ENCODE measurements at places on chromosomes 12 and 14.

GRCh38 chr12:5034603-5035002 is 9.1 kb upstream of the KCNA5 start:
- no peak for DNase-seq

DNA sequence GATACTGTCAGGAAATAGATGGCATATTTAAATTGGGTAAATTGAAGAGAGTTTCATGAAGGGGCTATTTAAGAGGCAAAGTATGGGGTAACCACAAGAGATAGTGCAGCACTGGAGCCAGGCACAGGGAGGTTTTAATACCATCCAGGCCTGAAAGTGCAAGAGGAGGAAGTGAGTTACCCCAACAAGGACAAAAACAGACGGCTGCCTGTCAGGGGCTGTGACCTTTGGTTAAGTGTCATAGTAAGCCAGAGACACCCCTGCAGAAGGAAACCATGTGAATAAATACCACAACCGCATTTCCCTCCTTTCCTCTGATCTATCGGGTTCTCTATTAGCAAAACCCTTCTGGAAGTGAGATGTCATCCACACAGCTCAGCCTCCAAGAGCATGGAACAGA is 122.0 kb upstream of the DHRS4 start:
- peak; percentile 29 for DNase-seq

GRCh38 chr12:81863406-81863805 is 104.3 kb upstream of the PPFIA2 start:
- no peak for DNase-seq

- no peak for DNase-seq
These were observed 52.2 kb downstream of the ST8SIA1 start for GRCh38 chr12:22282283-22282682.

GRCh38 chr14:24816011-24816928 is 182.3 kb upstream of the GZMB start:
- DNase-seq: no peak

- DNase-seq: no peak
These were observed 174.5 kb downstream of the KTN1 start for GRCh38 chr14:55754471-55754870.

GRCh38 chr12:31954925-31955858 is 4.0 kb upstream of the RESF1 start:
- no peak for DNase-seq

GRCh38 chr14:82725213-82725612 is 1191.6 kb upstream of the SEL1L start:
- no peak for DNase-seq

- no peak for DNase-seq
These were observed 106.6 kb downstream of the BRMS1L start for GRCh38 chr14:35932659-35933159.

DNA sequence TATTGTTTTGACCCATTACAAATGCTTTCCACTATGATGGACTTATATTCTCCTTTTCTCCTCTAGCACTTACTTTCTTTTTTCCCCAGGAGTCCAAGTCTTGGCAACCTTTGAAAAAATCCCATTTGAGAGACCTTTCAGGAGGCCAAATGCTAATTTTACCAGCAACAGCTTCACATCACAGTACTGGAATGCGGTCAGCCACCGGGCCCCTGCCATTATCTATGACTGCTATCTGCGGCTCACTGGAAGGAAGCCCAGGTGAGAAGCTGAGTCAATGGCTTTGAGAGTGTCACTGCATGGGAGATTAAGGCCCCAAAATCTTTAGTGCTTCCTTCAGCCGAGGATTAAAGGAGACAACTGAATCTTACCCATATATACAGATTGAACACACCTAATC is 64.2 kb downstream of the ERGIC2 start:
- DNase-seq: no peak

- DNase-seq: no peak
These were observed 64.1 kb downstream of the PPM1A start for GRCh38 chr14:60313093-60313492.

GRCh38 chr14:76537906-76538647 is 162.1 kb downstream of the ESRRB start:
- DNase-seq: no peak

- no peak for DNase-seq
These were observed 78.8 kb downstream of the SEC23A start for GRCh38 chr14:39023939-39024871.

- no peak for DNase-seq
These were observed 36.9 kb downstream of the SLC15A4 start for GRCh38 chr12:128786741-128787391.

DNA sequence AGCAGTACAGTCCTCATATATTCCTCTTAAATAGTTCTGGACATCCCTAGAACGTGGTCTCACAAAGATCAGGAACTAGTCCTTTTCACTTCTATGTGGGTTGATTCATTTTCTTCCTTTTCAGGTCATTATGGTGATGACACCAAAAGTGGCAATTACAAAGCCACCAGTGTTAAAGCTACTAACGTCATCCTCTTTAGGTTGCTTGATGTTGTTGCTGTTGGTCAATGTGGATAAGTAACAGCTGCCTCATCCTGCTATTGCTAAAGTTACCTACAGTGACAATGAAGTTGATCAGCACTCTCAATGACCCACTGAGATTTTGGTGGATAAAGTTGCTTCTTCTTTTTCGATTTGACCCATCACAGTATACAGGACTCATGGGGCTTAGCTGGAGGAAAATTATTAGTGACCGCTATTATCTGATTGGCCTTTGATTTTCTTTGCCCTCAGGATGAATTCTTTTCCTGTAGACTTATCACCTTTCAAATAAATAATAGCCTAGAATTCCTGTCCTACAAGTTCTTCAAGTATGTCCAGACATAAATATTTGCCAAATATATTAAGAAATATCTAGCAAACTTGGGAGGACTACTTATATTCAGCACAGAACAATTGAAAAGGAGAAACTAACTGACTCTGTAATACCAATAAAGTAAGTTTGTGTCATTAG is 54.0 kb upstream of the ATP2B1 start:
- no peak for DNase-seq

DNA sequence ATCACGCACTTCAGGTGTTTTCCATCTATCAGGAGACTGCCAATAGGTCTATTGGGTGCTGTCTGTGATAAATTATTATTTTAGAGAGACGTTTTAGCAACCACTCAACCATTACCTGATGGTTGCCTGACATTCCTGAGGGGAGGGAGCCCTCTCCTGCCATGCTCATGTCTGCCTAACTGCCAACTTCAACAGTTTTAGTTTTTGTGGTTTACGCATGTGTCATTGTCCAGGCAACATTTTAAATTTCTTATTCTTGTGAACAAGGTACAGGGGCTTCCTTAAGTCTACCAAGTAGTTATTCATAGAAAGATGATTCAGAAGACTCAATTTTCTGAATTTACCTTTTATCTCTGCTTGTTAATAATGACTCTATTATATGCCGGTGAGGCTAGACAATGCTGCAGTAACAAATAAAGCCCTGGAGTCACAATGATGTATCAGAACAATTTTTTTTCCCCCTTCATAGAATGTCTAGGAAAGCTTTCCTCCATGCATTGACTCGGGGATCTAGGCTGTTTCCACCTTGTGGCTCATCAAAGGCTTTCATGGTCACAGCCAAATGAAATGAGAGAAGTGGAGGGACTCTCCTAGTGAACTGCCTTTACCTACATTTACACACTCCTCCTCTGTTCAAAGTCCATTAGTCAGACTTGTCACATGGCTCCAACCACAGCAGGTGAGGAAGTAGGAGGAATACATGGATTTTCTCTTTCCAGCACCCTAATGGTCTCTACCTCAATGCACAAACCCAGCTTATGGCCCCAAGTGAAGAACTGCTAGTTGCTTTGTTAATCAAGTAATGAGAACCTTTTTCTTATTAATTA is 225.8 kb downstream of the CRADD start:
- no peak for DNase-seq

DNA sequence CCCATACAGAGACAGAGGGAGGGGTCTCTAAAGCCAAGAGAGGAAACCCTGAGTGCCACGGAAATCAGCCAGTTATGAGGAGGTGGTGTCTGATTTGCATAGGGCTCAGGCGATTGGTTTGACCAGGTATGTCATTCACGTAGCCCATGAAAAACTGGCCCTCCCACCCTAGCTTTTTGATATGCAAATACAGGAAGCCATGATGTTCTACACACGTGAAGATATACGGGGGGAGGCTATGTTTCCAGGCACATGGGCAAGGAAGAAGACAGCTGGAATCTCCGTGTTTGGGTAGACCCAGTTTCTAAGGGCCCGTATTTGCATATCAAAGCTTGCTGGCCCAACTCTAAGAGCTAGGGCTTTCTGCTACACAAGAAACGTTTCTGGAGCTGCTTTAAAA is 717.8 kb upstream of the SEL1L start:
- DNase-seq: no peak

DNA sequence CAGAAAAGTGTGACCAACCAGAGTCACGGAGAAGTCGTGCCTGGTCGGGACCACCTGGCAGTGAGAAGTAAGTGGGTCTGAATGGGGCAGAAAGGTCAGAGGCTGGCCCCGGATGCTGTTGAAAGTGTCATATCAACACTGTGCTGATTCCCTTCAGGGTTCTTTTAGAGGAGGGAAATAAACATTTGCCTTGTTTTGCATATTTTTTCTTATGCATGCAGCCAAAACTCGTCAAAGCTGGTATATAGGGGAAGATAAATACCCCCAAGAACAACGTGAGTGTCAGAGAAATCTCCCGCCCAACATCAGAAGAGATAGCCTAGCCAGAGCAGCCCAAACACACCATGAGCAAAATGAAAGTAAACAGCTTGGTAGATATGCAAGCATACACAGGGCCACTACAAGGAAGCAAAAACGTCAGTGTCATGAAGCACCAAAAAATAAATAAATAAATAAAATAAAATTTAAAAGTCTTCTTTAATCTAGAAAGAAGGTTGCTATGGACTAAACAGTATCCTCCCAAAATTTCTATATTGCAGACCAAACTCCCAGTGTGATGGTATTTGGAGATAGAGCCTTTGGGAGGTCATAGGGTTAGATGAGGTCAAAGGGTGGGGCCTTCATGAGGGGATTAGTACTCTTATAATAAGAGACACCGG is 22.1 kb downstream of the EIF5 start:
- no peak for DNase-seq

- no peak for DNase-seq
These were observed 38.9 kb downstream of the PRORP start for GRCh38 chr14:35161231-35161630.

DNA sequence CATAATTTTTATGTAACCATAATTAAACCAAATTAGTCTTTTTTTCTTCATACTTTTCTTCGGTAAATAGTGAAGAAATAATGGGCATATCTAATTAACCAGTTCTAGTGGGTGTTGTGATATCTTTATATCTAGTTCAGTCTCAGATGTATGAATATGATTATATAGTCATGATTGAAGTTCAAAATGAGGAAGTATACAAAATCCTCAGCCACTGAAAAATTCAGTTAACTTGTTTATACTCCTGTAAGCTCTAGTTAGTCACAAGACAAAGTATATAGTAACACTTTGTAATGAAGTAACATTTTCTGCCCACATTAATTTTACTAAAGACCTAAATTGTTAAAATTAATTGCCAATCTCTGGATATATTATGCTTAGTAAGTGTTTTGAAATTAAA is 46.5 kb downstream of the CAND1 start:
- DNase-seq: no peak

DNA sequence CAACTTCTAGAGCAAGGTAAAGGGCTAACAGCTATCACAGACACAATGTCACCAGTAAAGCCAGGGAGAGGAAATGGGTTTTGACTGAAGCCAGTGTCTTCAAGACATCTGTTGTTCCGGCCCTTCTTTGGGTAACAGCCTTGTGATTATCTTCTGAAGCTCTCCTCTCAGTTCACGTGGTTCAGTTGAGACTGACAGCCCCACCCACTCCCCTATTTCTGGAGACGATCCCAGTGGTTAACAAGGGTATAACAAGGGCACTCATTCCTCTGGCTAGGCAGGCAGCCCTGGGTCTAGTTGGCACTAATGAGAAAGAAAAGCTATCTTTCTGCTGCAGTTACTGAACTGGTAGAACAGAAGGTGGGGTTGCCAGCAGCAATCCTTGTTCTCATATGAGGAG is 6.9 kb downstream of the GNPTAB start:
- DNase-seq: peak; percentile 43

DNA sequence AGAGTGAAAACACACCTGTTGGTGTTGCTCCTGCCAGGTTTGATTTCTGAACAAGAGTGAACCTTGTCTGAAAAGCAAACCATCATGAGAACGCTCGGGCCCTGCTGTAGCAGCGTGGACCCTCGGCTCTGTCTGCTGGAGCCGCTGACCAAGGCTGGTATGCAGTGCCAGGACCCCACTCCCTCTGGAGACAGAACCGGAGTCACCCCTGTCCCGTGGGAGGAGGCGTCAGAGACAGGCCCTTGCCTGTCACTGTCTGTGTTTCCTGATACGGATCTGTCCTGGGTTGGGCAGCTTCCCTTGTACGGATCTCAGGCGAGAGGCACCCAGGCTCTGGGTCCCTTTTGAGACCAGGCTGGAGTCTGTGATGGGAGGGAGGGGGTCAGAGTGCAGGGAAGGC is 111.6 kb downstream of the ADGRD1 start:
- DNase-seq: no peak

- no peak for DNase-seq
These were observed 42.7 kb downstream of the CDC42BPB start for GRCh38 chr14:103014466-103015228.

- DNase-seq: no peak
These were observed 5.0 kb upstream of the MMP19 start for GRCh38 chr12:55847603-55848291.

- DNase-seq: no peak
These were observed 7.9 kb downstream of the PPP1R12A start for GRCh38 chr12:79926951-79927350.

GRCh38 chr12:29804019-29804418 is 20.3 kb upstream of the TMTC1 start:
- DNase-seq: no peak

- DNase-seq: no peak
These were observed 4.2 kb downstream of the HSPA2 start for GRCh38 chr14:64544607-64545312.

DNA sequence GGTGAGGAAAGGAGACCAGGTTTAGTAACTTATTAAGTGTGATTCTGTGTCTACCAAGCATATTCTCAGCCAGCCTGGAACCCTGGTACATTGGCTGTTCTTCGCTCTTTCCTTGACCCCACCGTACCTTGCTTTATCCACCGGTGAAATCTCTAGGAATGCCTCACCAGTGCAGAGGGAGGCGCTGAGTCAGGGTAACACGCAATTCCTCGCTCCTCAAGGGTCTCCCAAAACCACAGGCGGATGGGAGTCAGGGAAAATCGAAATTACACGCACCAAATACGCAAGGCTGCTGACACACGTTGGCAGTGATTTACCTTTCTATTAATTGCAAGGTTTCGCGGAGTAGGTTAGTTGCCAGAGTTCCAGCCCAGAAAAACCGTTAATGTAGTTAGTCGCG is 845 bp downstream of the L3HYPDH start:
- no peak for DNase-seq

GRCh38 chr12:48135027-48135426 is 15.9 kb downstream of the PFKM start:
- DNase-seq: no peak
